ENCODE measurements at places on chromosomes 2 and 18.

- DNase-seq, result no peak
Measured at GRCh38 chr2:219618733-219619122, 8.7 kb upstream of the SLC4A3 start.

DNA sequence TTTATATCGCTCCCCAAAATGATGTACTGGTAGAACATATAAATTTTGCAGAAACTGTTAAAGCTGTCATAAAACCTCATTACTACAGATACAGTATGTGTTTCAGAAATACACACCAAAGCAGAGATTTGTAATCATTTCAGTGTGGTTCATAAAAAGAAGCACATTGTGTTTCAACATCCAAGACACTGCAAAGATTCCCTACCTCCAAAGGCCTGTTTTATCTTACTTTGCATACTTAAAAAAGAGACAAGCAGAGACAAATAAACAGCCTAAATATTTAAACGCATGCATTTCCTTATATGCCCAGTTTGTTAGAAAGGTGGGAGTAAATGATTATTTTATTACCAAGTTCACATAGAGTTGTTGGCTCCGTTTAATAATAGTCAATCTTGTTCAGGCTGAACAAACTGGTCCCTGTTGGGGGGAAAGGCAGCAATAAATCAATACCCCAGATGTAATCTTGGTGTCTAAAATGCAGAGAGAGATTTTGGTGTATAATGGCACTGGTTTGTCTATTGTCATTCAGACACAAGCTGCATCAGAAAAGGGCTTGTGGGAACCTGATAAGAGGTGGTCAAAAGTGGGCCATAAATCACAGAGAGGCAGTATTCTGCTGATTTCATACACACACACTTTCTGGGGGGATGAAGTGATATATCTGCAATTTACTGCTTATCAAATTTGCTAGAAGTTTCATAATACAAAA lies 321.4 kb upstream of the ETAA1 start:
- DNase-seq, result no peak

- no peak for DNase-seq
Measured at GRCh38 chr2:159262904-159263303, 23.6 kb downstream of the WDSUB1 start.

DNA sequence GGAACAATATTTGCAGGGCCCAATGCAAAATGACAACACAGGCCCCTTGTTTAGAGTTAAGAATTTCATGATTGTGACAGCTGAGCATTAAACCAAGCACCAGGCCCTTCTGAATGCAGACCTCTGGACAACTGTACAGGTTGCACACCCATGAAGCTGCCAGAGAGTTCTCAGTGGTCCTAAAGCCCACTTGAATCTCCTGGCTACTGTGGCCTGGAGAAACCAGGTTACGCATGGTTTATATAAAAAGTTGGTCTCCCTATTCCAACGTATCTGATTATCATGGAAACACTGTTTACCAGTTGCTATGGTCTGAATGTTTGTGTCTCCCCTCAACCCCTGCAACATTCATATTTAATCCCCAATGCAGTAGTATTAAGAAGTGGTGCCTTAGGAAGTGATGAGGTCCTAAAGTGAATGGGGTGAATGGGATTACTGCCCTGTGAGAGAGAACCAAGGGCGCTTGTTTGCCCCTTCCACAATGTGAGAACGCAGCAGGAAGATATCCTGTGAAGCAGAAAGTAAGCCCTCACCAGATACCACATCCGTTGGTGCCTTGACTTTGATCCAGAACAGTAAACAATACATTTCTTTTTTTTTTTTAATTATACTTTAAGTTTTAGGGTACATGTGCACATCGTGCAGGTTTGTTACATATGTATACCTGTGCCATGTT lies 48.0 kb upstream of the ANXA4 start:
- DNase-seq, result no peak

GRCh38 chr18:75351409-75351808 lies 76.1 kb downstream of the SMIM21 start:
- no peak for DNase-seq

DNA sequence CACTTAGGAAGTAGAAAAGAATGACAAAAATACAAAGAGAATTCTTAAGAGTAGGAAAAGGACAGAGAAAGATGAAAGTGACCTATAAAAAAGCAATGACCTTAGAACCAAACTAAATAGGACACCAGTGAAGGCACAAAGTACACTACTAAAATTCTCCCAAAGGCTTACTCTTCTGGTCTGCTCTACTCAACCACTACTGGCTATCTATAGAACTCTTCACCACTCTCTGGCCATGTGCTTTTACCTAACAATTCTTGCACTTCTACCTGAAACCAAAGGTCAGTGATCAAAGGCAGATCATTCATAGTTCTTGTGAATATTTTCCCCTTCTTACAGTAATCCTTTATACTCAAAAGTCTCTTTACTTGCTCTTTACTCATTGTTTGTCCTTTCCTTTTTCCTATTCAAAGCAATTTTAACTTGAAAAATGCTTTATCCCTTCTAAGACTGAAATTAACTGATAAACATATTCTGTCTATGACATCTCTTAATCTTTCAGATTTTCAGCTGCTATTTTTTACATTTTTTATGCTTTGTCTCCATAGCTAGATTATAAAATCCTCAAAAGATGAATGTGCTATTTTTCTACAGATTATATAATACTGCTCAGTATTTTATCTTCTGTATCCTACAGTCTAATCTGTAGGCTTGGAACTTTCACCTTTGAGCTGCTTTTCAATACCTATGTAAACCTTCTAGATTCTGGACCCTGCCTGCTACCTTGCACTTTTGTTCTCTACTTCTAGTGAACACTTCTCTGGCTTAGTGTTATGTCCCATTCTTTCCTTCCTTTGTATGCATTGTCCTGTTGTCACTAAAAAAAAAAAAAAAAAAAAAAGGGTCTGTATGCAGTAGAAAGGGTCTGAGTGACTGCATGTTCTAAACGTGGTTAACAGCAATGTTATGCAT lies 64.6 kb downstream of the NCKAP1 start:
- no peak for DNase-seq

DNA sequence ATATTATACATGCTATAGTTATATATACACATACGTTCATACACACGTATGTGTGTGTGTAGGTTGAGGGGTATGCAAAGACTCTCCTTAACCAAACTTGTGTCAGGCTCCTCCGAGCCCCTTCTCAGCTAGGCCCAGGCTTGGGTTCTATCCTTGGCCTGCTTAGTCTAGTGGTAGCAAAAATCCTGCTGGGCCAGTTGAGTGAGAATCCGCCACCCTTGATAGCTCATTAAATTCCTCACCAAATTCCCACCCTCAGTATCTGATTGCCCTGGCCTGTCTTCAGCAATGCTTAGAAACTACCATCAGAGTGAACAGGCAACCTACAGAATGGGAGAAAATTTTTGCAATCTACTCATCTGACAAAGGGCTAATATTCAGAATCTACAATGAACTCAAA lies 126.5 kb downstream of the TSN start:
- DNase-seq, result no peak

All from GM04504 (cell line).